Left forelimb (tissue), 1 donor: ENCODE measurements at places on chromosomes 1 and 21.

DNA sequence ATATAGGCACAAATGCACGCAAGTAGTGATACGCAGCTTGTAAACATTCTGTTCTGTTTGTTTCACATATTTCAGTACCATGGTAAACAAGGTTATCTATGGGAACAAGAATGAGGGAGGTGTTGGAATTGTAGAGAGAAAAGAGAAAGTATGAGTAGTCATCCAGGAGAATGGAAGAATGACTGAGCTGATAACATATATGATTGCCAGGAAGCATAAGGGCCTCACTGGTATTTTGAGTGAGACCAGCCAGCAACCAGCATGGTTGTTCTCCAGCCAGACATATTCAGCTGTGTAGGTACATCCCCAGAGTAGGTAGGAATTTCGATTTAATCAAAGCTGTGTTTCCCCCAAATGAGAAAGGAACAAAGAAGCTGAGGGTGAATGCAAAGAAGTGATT, 58.9 kb upstream of the ARTN start:
- DNase-seq = no peak

GRCh38 chr1:3996846-3997705, 97.0 kb upstream of the C1orf174 start:
- DNase-seq = no peak

GRCh38 chr1:231172411-231172810, 10.6 kb downstream of the TRIM67 start:
- DNase-seq = no peak

- DNase-seq = no peak
Observed at GRCh38 chr1:51922040-51922439, 43.5 kb upstream of the NRDC start.

DNA sequence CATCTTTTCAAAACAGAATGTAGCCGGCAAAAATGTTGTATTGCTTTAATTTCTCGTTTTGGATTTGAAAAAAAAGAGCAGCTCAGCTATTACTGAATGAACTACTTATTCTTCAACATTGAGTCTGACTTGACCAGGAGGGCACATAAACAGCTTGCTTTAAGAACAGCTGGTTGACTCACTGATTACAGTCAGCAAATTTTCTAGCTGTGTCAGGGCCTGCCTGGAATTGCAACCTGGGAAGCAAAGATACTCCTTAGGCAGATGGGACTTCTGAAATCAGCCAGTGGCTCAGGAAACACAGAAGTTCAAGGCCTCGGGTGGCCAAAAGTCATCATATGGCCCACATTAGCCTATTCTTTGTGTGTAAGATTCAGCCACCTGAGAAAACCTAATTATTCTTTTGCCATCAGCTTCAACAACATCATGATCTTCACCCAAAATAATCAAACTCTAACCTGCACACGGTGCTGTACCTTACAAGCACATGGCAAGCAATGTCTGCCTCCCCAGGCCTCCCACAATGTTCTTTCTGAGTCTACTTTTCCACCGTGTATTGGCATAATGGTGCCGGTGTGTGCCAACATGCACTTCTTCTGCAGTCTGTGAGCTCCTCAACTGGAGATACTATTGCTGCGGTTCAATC, 307.2 kb downstream of the HHIPL2 start:
- no peak for DNase-seq

DNA sequence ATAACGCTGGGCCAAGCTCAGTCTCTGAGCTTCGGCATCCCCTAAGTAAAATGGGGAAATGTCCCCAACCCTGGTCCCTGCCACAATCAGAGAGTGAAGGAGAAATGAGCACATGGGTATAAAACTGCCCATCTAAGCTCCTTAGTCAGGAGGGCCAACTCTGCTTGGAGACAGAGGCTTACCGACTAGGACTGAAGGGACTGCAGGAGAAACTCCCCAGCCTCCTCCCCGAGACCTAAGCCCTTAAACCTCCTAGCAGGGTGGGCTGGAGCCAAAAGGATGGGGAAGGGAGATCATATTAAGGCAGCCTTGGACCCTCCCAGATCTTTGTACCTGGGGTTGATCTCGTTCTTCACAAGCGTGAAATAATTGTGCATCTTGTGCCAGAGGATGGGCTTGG, 5.5 kb downstream of the ETNK2 start:
- DNase-seq = no peak
